ENCODE measurements at places on chromosomes 6 and 20.

DNA sequence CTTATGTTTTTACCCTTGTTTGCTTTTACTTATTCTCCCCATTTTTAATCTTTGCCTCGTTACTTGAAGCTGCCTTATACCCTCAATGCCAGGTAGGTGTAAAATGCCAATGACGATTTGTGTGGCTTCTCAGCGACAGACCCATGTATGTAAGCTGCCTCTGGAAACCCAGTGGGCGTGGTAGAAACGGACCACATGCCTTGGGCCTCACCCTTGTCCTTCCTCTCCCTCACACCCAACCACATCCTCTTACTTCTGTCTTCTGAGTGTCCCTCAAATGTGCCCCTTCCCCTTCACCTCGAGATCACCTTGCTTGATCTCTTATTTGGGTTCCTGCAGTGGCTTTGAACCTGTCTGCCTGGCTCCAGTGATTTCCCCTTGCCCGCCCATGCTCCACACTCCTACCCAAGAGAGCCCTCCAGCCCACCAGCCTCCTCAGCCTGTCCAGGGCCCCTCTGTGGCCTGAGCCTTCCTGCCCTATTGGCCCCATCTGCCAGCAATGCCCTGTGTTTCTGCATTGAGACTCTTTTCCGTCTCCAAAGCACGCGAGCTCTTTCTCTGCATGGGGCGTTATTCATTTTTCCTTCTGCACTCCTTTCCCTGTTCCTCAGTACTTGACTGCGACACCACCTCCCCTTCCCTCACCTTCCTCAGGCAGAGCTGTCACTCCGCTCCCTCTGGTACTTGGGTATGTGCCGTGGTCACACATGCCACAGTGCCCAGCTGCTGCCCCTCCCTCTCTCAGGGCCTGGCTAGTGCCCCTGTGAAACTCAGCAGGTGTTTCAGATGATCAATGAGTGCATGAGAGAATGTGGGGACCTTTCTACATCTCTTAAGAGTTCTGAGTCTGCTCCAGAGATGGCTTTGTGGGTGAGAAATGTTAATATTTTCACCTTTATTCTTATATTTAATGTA lies 115.4 kb downstream of the SLX4IP start:
- no peak for DNase-seq

DNA sequence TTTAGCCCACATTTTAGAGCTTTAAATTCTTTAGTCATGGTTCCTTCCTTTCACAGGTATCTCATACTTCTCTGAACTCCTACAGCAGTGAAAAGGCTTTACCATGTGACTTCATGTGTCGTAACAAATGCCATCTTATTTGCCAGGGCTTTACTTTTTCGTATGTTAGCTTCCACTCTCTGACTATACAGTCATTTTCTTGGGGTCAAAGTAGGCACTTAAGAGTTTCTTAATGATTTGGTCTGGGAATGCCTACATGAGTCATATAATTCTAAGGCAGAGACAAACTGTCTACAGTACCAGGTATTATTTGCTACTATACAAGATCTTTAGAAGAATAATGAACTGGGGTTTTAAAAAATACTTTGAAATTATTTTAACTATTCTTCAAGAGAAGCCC lies 15.0 kb downstream of the RAB23 start:
- no peak for DNase-seq

GRCh38 chr20:44089987-44090674 lies 96.9 kb downstream of the JPH2 start:
- DNase-seq: no peak

- no peak for DNase-seq
These were observed 57.1 kb downstream of the UST start for GRCh38 chr6:148803979-148804378.

DNA sequence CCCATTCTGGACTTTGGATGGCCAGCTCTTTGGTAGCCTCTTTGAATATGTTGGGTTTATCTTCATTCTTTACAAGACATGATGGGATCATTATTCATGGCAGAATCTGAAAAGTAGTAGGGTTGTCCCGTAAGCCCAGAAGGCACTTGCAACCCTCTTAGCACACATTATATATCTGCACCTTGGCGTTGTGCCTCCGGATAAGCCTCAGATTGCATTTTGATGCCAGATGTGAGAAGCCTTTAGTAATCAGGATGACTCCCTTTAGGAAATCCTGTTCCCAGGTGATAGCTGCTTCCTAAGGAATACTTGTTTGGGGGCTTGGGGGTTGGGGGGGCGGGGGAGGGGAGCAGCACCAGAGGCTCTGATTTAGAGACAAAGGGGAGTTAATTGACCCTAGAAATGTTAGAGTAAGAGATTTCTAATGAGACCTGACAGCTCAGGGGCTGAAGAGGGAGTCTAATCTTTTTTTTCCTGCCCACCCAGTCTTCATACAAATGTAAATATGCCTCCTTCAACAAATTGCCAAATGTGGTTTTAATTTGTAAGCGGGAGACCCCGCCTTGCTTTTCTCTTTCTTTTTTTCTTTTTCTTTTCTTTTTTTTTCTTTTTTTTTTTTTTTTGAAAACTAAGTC lies 55.1 kb downstream of the JAG1 start:
- DNase-seq: no peak

- no peak for DNase-seq
These were observed 296.8 kb downstream of the UTRN start for GRCh38 chr6:144581812-144582537.

GRCh38 chr6:151330130-151330696 lies 61.1 kb downstream of the ZBTB2 start:
- peak; percentile 60 for DNase-seq

DNA sequence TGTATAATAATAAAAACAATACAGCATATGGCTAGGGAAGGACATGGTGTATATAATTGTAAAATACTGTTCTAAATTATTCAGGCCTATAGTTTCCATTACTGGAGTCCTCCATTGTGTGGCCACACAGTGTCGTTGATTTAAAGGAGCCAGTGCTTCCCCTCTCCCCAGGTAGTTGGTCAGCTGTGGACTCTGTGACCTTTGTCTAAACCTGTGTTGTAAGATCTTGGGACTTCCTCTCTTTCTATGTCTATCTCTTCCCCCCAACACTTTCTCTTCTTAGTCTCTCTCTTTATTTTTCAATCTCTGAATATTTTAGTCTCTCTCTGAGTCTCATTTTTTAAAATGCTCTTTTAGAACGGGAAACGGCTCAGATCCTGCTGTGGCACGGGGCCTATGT lies 35.6 kb downstream of the BRPF3 start:
- no peak for DNase-seq

DNA sequence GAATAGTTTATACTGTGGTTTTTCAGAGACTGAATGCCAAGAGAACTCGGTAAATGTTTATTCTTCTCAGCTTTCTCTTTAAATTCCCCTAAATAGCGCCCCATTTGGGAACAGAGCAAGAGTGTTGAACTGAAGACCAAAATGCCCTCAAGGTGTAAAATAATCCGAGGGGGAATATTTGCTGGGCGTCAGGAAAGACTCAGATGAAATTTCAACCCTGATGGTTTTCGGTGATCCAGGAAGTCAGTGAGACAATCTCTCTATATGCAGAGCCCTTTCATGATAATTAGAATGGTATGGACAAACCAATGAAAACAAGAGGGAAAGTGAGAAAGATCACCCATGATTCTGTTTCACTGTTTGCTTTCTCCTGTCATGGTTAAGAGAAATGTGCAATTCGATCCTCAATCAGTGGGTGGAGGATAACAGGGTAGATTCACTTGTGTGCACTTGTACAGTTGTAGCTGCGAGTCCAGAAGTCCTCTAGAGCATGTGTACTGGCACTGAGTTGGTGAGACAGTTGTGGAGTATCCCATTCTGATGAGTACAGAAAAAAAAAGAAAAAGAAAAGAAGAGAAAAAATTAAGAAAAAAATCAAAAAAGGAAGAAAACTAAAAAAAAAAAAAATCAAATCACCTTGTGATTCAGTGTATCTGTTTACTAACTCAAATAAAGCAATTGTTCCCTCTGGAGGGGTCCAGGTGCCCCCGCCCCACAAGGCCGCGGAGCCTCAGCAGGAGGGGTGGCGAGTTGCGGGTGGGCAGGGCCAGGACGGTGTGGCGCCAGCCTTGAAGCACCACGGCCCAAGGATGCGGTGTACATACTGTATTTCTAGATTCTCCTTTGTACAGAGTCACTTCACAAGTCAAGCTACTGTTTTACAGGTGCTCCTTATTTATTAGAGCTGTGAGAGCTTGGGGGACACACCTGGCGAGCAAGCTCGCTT lies 164.9 kb downstream of the SCML4 start:
- DNase-seq: no peak

DNA sequence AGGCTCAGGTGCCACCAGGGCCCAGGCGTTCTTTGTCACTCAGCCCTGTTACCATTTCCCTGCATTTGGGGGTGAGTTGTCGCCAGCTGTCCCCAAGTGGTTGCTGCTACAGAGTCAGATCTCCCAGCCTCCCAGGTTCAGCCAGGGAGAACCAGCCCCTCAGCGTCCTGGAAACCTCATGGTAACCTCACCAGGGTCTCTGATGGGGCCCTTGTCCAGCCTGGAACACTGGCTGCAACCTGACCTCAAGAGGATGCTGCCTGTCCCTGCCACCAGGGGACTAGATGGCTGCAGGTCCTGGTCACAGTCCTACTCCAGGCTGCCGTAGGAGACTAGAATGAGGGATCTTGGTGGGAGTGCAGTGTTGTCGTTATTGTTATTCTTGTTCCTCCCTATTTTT lies 228.3 kb upstream of the PDE10A start:
- DNase-seq: no peak

- no peak for DNase-seq
These were observed 111.3 kb downstream of the LRRC1 start for GRCh38 chr6:53906103-53906502.

DNA sequence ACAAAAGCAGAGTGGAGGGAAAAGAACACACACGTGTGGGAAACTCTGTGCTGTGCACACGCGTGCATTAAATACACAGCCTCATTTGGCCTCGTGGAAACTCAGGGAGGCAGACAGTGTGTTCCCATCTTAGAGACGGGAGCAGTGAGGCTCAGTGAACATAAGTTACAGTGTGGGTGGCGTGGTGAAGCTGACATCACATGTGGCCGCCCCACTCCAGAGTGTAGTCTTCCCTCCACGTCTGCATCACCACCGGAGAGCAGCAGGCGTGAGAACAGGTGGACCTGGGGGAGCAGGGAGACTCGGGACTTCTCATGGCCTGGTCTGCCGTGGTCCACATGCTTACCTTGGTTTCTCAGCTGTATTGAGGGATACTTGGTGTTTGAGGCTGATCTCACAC lies 51.7 kb downstream of the THBS2 start:
- no peak for DNase-seq

DNA sequence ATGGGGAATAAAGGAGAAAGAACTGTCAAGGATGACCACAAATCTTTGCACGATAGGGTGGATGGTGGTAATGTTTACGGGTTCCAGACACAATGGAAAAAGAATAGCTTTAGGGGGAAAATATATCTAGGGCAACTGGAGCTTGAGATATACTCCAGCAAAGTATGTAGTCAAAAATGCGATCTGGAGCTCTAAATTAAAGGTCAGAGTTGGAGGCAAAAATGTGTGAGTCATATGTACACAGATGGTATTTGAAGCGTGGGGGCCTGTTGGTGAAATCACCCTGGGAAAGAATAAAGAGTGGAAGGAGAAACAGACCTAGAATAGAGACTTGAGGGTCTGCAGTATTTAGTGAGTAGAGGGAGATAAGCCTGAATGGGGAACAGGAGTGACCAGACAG lies 633.9 kb upstream of the CHD6 start:
- DNase-seq: no peak

DNA sequence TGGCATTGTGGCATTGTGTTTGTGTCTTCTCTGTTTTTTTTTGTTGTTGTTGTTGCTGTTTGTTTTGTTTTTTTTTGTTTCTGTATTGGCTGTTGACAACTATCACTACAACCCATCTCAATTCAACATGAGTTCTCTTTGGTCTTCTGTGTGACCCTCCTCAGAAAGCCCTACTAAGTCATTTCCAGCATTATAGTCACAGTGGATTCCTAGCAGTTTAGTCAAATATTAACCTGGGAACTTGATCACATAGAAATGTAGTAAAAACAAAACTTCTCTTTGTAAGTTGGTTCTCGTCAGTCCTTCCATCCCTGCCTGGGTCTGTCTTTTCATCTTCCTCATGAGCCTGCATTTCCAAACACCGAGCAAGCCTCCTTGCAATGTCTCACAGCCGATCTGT lies 16.8 kb downstream of the SLC17A2 start:
- no peak for DNase-seq

GRCh38 chr6:77015350-77015749 lies 447.9 kb downstream of the HTR1B start:
- DNase-seq: no peak

DNA sequence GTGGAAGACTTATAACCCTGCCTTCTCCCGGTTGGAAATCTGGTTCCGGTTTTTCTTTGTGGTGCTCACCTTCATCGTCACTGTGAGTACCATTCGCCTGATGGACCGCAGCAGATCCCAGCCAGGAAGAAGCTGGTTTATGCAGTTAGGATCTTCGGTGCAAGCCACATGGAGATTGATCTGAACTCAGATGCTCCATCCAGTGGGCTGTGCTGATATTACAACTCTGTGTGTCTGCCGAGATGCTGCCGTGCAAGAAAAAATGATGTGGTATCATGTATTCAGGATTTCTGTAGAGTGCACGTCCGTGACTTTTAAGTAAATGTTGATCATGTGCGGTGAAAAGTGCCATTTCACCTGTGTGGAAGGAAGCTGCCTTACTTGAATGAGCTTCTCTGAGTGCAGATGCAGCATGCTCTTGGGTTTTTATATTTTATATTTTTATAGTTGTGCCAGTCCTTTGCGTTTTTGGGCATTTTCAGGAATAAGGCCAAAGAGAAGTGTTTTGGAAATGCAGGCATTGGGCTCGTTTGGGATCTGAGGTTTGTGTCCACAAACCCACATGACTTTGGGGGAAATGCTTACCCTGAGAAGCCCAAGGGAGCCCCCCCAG lies 39.2 kb downstream of the DYNLT1 start:
- DNase-seq: peak; percentile 51

- DNase-seq: peak; percentile 39
These were observed 149.4 kb upstream of the BMP2 start for GRCh38 chr20:6618051-6618450.

DNA sequence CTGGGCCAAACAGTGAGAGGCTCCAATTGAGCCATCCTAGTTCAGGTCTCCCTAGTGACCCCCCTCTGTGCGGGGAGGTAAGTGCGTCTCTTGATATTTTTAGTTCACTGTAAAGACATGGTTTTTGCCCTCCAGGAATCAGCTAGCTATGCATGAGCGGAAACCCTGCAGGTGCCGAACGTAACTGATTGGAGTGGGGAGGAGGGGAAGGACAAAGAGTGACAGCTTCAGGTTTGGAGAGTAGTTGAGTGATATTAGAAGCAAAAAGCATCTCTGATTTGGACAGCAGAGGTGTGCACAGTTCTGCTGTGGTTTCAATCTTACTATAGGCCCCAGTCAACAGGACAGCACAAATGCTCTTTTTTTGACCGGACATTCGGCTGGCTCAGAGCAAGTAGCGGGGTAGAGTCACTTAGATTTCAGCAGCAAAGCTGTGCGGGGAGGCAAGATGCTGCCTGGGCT lies 31.8 kb downstream of the TBC1D7 start:
- DNase-seq: no peak

GRCh38 chr20:49853640-49854039 lies 41.0 kb downstream of the SLC9A8 start:
- DNase-seq: no peak

DNA sequence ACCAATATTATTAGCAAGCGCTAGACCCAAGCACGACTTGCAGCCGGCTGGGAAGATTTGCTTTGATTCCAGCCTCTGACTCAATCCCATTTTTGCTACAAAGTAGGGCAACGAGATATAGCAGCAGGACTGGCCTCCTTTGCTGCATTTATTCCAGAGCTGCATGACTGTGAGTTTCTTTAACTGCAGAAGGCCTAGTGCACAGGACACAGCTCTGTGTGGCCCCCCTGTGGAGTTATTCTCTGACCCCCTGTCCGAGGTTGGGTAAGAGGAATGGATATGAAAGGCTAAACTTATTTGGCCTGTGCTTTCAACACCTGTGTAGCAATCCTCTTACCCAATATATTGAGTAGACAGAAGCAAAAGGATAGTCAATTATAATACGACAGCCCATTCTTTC lies 133.3 kb upstream of the SPTLC3 start:
- DNase-seq: no peak

Measured in forelimb muscle (tissue), 1 donor.